Stimulated activated CD8-positive, alpha-beta memory T cell treated with anti-CD3 and anti-CD28 coated beads, Interleukin-4, amount 100 ng/mL, for 4 hours (primary cell): ENCODE measurements at places on chromosomes 6 and 20.

GRCh38 chr6:73085443-73085871, 139.8 kb downstream of the KHDC1L start:
- DNase-seq: no peak

DNA sequence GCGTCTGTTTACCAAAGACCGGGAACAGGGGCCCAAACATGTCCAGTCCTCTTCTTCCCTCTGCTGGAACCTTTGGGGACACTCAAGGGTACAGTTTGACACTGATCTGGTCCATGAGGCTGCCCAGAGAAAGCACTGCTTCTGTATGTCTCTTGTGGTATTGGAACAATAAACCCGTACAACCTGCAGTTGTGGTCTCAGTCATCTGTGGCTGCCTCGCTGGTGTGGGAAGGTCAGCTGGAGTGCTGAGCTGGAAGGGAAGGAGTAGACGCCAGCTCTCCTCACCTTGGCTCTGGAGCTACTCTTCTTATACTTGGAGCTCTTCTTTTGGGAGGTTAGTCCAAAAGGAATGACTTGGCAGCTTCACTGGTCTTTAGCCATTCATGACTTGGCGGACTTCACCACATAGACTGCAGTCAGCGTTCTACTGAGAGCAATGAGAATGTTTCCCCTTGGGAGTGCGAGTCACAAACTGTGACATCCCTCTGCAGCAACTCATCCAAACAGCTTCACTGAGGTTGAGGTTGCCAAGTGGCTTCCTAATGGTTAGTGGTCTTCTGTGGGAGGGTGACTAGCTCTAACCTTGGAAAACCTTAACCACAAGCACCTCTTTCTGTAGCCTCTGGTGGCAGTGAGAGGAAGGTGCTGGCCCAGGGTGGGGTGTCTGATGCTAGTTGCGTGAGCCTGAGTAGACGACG, 81.2 kb downstream of the ASXL1 start:
- no peak for DNase-seq

- DNase-seq: no peak
Observed at GRCh38 chr6:25968769-25969168, 6.2 kb downstream of the TRIM38 start.

- DNase-seq: no peak
Observed at GRCh38 chr6:106556368-106556960, 72.8 kb downstream of the RTN4IP1 start.

DNA sequence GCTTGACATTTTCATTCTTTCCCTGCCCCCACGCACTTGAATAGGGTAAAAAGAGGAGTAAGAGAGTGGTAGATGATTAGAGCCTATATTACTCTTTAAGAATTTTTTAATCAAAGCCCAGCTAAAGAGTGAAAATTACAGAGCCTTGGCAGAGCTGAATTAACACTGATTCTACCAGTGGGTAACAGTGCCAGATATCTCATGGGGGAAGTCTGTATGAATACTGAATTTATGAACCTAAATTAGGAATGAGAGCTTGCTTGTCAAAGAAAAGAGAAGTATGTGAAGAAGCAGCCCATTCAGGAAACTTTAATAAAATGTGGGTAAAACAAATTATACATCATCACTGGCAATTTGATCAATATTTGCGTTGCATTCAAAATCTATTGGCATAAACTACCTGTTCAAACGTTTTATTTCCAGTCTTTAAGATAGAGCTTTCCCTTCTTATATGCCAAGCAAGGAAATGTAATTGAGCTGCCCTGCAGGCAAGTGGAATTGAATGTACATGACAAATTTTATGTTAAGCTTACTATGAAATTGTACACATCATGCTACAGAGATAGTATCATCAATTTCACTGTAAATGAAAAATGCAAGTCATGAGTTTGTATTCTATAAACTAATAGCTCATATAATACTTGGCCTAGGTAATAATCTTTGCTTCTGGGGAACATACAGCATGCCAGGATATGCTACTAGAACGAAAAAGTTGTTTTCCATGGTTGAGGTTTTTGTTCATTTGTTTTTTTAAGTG, 14.5 kb downstream of the SOBP start:
- DNase-seq: no peak

GRCh38 chr6:127716465-127716864, 139.5 kb downstream of the C6orf58 start:
- DNase-seq: no peak

GRCh38 chr20:24296477-24297261, 172.8 kb upstream of the SYNDIG1 start:
- DNase-seq: no peak

DNA sequence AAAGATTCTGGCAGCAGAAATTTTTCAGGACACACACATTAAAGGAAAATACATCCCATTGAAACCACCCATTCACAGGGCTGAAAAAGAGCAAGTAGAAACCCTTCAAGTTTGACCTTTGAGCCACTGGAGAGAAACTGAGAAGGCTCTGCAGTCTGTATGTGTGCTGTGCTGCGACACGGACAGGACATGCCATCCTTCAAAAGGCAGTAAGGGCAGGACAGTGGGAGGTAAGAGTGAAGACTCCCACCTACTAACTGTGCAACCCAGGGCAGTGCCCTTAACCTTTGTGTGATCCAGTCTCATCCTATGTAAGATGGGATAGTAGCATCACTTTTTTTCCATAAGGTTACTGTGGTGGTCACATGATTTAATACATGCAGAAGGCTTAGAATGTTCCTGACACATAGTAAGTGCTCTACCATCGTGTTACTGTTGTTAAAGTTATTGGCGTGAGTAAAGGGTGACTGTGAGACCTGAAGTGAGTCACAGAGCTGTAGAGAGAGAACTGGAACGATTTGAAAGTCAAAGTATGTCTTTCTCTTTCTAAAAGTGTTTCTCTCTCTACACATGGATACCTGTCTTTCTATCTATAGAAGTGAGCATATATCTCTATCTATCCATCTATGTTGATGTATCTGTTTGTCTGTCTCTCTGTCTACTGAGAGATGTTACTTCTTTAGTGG, 153.7 kb upstream of the OLIG3 start:
- no peak for DNase-seq

- DNase-seq: no peak
Observed at GRCh38 chr6:90466154-90466940, 120.5 kb downstream of the MAP3K7 start.

DNA sequence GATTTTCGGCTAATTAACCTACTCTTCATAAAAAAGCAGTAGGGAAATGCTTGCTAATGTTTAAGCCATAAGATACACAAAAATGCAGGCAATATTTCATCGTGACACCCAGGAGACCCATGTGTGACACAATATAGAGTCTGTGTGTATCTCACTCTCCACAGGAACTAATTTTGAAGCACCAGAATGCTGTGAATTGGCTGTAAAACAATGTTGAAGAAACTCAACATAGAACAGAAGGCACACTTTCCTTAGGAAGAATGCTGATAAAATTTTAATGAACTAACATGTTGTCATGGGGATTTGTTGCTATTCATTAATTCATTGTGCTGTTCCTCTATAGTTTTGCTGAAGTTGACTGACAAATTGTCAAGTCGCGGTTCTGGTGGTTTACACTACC, 249.4 kb upstream of the TFAP2D start:
- DNase-seq: no peak

DNA sequence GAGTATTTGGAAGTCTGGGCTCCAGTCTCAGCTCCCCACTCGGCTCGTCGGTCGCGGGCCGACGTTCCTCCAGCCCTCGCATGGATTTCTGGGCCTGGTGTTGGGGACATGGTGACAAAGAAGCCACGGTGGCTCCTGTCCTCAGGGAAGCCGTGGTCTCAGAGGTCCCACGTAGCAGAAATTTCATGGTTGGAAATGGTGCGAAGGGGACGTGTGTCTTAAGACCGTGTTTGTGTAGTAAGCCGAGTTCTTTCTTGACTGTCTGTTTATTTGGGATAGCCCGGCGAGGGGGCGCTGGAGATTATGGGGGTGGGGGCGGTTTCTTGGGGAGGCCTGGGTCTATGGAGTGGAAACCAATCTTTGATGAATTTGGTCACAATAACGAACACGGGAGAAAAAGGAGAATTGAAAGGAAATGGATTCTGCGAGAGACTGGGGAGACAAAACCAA, 23.5 kb upstream of the MAP3K7 start:
- DNase-seq: no peak

- no peak for DNase-seq
Observed at GRCh38 chr6:90079560-90080490, 185.6 kb downstream of the GJA10 start.

DNA sequence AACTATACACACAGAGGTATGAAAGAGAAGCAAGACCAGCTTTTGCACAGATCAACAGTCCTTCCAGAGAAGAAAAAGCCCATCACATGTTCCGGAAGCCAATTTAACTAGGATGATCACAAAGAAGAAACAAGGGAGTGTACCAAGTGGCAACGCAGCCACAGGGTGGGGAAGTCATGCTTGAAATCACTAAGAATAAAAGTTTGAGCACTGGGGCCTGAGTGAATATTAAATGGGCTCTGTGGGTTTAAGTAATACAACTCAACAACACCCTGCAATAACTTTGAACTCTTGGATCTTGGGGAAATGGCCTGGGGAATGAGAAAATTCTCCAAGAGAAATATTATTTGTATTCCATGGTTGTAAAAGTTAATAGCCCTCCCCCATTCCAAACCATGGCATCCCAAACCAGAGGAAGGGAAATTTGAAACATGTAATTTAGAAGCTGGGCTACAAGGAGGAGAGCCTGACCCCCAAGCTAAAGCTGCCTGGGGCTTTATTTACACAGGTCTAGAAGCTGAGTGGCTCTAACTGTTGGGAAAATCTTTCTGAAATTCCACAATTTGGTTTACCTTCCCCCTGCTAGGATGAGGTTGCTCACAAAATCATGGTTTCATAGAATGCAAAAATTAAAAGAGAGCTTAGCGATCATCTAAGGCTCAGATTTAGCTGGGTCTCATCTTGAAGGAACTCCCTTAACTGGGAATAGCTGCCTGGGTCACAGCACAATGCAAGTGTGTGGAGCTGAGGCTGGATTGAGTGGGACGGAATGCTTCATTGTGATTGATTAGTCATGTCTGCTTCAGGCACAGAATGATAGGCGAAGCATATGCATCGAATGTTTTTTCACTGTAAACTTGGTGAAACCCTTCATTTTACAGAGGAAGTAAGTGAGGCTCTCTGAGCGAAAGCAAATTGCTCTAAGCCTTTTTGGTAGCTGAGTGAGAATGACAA, 143.6 kb downstream of the BMP7 start:
- DNase-seq: no peak

- no peak for DNase-seq
Observed at GRCh38 chr20:859751-860231, 26.3 kb downstream of the FAM110A start.

GRCh38 chr6:35970181-35970580, 49.3 kb upstream of the SRPK1 start:
- DNase-seq: no peak

- DNase-seq: no peak
Observed at GRCh38 chr6:2108700-2109306, 136.6 kb downstream of the GMDS start.

DNA sequence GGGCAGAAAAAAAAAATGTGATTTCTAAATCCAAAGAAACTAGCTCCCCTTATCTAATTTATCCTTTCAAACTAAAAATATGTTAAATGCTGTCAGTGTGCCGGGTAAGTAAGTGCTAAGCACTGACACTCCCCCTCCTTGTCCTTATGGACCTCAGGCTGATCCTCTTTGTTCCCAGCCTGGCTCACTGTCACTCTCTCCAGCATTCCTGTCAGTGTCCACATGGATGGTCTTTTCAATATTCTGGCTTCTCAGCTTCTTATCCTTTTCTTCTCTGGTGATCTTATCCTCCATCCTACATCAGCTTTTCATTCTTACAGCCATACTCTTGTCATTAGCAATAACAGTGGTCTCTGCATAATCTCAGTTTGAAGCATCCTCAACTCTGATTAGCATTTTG, 55.0 kb downstream of the BCKDHB start:
- DNase-seq: no peak

DNA sequence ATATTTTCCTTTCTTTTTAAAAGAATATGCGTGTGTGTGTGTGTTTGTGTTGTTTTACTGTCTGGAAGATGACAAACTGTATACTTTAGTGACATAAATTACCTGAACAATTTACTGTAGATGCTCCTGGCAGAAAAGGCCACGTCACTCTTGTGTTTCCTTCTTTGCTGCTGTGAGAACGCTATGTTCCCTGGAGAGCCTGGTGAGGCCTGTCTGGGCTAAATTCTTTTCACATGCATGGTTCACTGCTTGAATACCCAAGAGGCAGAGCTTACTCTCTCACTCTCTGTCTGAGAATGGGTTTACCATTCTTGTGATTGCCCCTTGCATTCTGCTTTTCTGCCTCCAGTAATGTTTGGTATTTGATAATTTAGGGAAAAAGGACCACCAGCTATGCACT, 64.3 kb downstream of the EDN1 start:
- DNase-seq: no peak

GRCh38 chr6:53257001-53257400, 91.7 kb downstream of the ELOVL5 start:
- DNase-seq: no peak

DNA sequence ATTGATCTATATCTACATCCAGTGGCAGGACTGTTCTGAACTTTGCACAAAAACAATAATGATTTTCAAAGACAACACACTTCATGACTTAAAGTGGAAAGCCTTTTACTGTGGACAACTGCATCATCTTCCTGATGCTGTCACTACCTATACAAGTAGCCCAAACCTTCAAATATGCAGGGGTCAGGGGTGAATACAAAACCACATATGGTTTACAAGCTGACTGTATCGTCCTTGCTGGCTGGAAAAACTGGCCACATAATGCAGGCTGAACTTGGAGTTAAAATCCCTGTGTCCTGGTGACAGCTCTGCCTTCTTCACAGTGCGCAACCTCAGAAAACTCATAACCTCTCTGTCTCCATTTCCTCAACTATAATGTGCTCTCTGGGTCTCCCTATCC, 128.9 kb downstream of the GMDS start:
- no peak for DNase-seq

DNA sequence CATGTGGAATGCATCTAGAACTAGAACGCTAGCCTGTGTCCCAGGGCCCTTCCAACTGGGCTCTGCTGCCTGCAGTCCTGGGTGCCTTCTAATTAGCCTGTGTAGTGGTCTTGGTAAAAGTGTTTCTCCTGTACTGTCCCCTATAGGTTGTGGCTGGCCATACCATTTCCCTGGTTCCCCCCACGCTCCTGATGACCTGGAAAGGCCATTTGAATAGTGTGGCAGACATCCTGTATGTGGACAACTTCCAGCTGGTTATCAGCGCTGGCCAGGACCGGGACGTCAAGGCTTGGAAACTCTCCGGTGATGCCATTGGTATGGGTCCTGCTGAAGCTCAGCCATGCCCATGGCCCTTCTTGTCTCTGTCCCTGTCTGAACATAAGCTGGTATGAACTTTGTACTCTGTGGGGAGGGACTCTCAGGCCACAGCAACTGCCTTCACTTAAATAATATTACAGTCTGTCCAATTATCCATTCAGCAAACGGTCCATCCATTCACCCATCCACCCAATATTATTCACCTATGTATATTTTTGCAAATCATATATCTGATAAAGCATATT, 60.7 kb downstream of the SUN5 start:
- no peak for DNase-seq
